ENCODE measurements at places on chromosomes 5 and 9. TPM values are rescaled to one million over a fixed set of nuclear protein-coding genes. Genes with fewer than 3 reads are reported as not detected.

The PHPT1 gene
- total RNA-seq: 144 TPM

The FAM78A gene
- total RNA-seq: 0.37 TPM

The PROB1 gene
- total RNA-seq: 1.6 TPM

The ODF2 gene
- 31.4 TPM for total RNA-seq

The LECT2 gene
- not detected for total RNA-seq

The HAVCR2 gene
- total RNA-seq: not detected

The PCDHGB6 gene
- 1.1 TPM for total RNA-seq

The GARIN3 gene
- not detected for total RNA-seq

The INSL6 gene
- not detected for total RNA-seq

The MSX2 gene
- total RNA-seq: 0.21 TPM

The TAS2R1 gene
- not detected for total RNA-seq

The MYMK gene
- total RNA-seq: not detected

The PCDHB4 gene
- total RNA-seq: not detected

The NRG2 gene
- total RNA-seq: 0.05 TPM

The PCDHB3 gene
- not detected for total RNA-seq

The MEIKIN gene
- not detected for total RNA-seq

The SLCO6A1 gene
- 0.14 TPM for total RNA-seq

The TERT gene
- not detected for total RNA-seq

The PCDHAC1 gene
- total RNA-seq: 0.07 TPM

The NUTM2F gene
- total RNA-seq: not detected

The WNT8A gene
- total RNA-seq: not detected

The FAM151B gene
- 0.35 TPM for total RNA-seq

The PRRT1B gene
- not detected for total RNA-seq

The HRCT1 gene
- not detected for total RNA-seq

The FCN2 gene
- total RNA-seq: not detected

The IFNA13 gene
- not detected for total RNA-seq

The SHC3 gene
- total RNA-seq: 5.8 TPM

The TSSK1B gene
- 0.14 TPM for total RNA-seq

The SPINK13 gene
- total RNA-seq: not detected

The PROP1 gene
- total RNA-seq: not detected

The RAD50 gene
- total RNA-seq: 18.5 TPM

The PCDHGB7 gene
- total RNA-seq: 4.1 TPM

The DMRT3 gene
- total RNA-seq: not detected

The TPPP gene
- total RNA-seq: 1.7 TPM

The ECPAS gene
- total RNA-seq: 63.6 TPM

The BTNL3 gene
- not detected for total RNA-seq

The FBLL1 gene
- total RNA-seq: not detected
